GM23248 (cell line): ENCODE measurements at places on chromosomes 16 and 17. TPM values are rescaled to one million over a fixed set of nuclear protein-coding genes. Genes with fewer than 3 reads are reported as not detected.

Gene TUBG2
- total RNA-seq: 12.1 and 14.4 TPM in 2 replicates

- H3K36me3 ChIP-seq: peaks cover 21% of the 10 kb centered on the region
- H3K27ac ChIP-seq: no peak overlapping the region
- no peak for DNase-seq
- H3K4me3 ChIP-seq: no peak overlapping the region
Measured at GRCh38 chr17:28363776-28364650, 986 bp downstream of the SEBOX start.

DNA sequence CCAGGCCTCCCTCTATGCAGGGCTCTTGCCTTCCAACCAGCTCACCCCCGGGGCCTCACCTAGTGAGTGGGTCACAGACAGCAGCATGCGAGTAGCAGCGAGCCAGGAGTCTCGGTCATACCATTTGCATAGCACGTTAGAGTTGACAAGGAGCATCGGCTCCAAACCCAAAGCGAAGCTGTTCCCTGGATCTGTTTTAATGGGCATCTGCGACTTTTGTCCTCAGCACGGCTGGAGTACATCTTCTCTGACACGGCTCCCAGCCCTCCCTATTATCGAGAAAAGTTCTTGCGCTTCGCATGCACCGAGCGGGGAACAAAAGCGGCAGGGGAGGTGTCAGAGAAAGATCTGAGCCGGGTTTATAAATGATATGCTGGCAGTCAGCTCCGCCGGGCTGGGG lies 253.3 kb downstream of the MAF start:
- H3K27ac ChIP-seq: no peak overlapping the region
- H3K27me3 ChIP-seq: no peaks in the 10 kb centered on the region
- H3K4me3 ChIP-seq: no peak overlapping the region
- no peaks in the 10 kb centered on the region for H3K36me3 ChIP-seq

GRCh38 chr16:8935989-8936388 lies 27.7 kb downstream of the USP7 start:
- no peak overlapping the region for H3K4me3 ChIP-seq
- no peak overlapping the region for H3K27ac ChIP-seq
- peaks cover 4% of the 10 kb centered on the region for H3K4me1 ChIP-seq
- H3K36me3 ChIP-seq: no peaks in the 10 kb centered on the region
- DNase-seq: no peak

DNA sequence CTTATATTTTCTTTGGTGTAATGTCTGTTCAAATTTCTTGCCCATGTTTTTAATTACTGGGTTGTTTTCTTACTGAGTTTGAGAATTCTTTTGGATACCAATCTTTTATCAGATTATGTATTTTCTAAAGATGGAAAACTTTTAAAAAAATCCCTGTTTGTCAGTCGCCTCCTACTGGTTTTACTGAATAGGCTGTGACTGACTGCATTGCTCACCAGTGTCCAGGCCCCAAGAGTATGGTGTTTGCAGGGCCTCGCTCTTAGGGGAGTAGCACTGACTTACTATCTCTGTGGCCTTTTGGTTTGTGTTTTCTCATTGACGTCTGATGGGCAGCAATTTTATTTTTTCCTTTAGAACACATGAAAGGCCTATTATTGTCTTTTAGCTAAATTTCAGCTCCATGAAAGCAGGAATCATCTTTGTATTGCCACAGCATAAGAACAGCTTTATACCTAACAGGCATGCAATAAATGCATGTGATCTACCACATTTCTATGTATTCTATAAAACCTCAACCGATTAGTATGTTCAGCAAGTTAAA lies 188.4 kb downstream of the AATF start:
- no peaks in the 10 kb centered on the region for H3K36me3 ChIP-seq
- no peaks in the 10 kb centered on the region for H3K4me1 ChIP-seq
- no peaks in the 10 kb centered on the region for H3K27me3 ChIP-seq
- DNase-seq: no peak

GRCh38 chr17:41404024-41404671 lies 6.7 kb upstream of the KRT31 start:
- 0 out of 2 replicates have a peak overlapping the region, but pooled peaks have one; percentile 5 for H3K4me3 ChIP-seq
- H3K4me1 ChIP-seq: peaks cover 30% of the 10 kb centered on the region

GRCh38 chr17:6244253-6244652 lies 174.1 kb downstream of the WSCD1 start:
- no peaks in the 10 kb centered on the region for H3K36me3 ChIP-seq
- H3K27me3 ChIP-seq: no peaks in the 10 kb centered on the region; the same call in 1 of the 2 replicates
- H3K4me3 ChIP-seq: no peak overlapping the region
- H3K27ac ChIP-seq: no peak overlapping the region

DNA sequence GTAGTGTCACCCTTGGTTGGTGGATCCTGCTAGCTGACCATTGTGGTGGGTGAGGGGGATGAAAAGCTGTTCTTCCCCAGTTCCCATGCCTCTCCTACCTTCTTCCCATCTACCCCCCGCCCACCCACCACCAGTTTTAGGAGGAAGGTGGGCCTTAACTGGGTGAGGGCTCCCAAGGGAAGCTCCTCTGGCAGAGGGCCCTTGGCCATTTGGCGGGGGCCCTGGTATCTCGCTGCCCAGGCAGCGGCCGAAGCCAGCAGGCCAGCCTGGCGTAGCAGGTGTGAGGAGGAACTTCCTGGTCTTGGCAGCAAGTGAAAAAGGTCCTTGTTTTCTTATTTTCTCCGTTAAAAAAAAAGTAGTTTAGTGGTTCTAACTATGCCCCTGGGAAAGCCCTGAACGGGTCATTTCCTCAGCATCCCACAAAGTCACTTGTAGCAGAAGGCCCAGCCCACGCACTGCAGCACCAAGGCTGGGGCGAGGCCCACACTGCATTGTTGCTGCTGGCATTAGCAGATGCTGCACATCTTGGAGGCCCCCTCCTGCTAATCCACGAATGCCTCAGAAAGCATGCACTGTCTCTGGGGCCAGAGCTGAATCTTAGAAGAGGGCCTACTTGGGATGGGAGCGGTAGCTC lies 72.5 kb downstream of the MPRIP start:
- H3K4me1 ChIP-seq: peaks cover 22% of the 10 kb centered on the region
- H3K27ac ChIP-seq: peak overlapping the region; percentile 25; the same call in 1 of the 2 replicates
- no peak overlapping the region for H3K4me3 ChIP-seq
- no peaks in the 10 kb centered on the region for H3K27me3 ChIP-seq
- DNase-seq: peak; percentile 56

- no peaks in the 10 kb centered on the region for H3K36me3 ChIP-seq
- H3K27ac ChIP-seq: no peak overlapping the region
- H3K27me3 ChIP-seq: no peaks in the 10 kb centered on the region
- H3K4me1 ChIP-seq: peaks cover 7% of the 10 kb centered on the region; the same call in 1 of the 2 replicates
- no peak overlapping the region for H3K4me3 ChIP-seq
- DNase-seq: peak; percentile 14
Measured at GRCh38 chr17:62172492-62173291, 107.6 kb upstream of the MED13 start.

Gene CIITA
- under 0.01 TPM in 1 of 2 replicates, not detected in the other for total RNA-seq

DNA sequence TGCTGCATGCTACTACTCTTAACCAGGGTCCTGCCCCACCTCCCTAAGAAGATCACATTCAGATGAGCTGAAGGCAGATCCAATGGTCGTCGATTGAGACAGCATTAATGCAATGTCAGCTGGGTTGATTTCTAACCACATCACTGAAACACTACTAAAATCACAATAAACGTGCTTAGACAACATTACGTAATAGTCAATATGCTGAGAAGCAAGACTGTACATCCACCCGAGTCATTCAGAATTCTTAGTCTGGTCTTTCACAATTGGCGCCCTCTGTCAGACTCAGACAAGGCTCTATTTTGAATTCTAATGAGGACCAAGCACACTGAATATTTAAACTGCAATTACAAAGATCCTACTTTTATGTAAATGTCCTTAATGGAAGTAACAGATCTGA lies 205.2 kb downstream of the STX8 start:
- peak overlapping the region; percentile 92 for H3K27ac ChIP-seq
- H3K4me1 ChIP-seq: peaks cover 18% of the 10 kb centered on the region
- H3K4me3 ChIP-seq: peak overlapping the region; percentile 42
- no peaks in the 10 kb centered on the region for H3K27me3 ChIP-seq

Gene C17orf50
- not detected in 2 replicates for total RNA-seq

DNA sequence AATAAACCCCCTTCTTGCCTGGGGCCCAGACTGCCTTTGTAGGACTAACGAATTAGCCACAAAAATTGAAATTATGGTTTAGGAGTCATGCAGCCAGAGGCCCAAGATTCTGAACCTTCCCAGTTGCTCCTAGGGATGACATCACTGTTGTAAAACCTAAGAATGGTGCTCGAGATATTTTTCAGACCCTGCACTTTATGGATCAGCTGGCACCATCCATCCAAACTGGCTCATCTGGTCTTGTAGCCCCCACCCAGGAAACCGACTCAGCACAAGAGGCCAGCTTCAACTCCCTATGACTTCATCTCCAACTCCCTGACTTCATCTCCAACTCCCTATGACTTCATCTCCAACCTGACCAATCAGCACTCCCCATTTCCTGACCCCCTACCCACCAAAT lies 10.9 kb upstream of the EVPL start:
- H3K27ac ChIP-seq: no peak overlapping the region
- no peaks in the 10 kb centered on the region for H3K27me3 ChIP-seq
- peaks cover 23% of the 10 kb centered on the region for H3K36me3 ChIP-seq
- no peak for DNase-seq
- H3K4me1 ChIP-seq: no peaks in the 10 kb centered on the region

GRCh38 chr16:13136901-13137300 lies 235.5 kb downstream of the SHISA9 start:
- no peak overlapping the region for H3K4me3 ChIP-seq
- no peaks in the 10 kb centered on the region for H3K27me3 ChIP-seq
- DNase-seq: no peak
- H3K27ac ChIP-seq: no peak overlapping the region
- H3K36me3 ChIP-seq: no peaks in the 10 kb centered on the region

DNA sequence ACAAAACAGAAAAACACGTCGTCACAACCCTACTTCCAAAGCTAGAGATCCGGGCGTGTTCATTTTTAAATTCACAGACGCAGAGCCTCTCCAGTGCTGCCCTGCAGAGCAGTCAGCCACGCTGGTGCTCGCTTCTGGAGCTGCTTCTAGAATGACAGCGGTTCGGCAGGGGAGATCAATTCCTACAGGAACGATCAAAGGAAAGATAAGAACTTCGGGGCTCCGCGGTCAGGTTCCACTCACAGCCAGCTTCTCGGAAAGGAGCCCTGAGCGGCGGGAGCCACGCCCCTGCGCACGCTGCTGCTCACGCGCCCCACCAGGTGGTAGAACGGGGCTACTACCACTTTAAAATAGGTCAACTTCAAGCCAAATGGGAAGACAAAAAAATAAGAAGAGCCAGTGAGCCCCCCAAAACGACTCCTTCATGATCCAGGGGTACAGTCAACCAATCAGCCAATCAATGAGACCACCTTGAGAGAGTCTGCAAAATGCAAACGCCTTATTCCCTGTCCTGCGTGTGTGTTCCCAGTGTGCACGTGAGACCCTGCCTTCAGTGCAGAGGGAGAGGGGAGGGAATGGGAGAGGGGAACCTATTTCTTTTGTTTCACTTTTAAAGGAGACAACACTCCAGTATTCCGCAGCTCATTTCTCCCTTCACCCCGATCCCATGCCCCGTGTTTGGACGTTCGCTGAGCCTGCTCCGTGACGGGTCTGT lies 209.7 kb downstream of the RBFOX3 start:
- H3K36me3 ChIP-seq: no peaks in the 10 kb centered on the region
- H3K4me1 ChIP-seq: no peaks in the 10 kb centered on the region
- no peak overlapping the region for H3K27ac ChIP-seq
- DNase-seq: peak; percentile 75

GRCh38 chr17:66960613-66961012 lies 3.9 kb upstream of the CACNG4 start:
- peaks cover 52% of the 10 kb centered on the region for H3K27me3 ChIP-seq
- H3K4me1 ChIP-seq: no peaks in the 10 kb centered on the region
- no peak for DNase-seq
- no peak overlapping the region for H3K4me3 ChIP-seq

- peak; percentile 9 for DNase-seq
- H3K4me1 ChIP-seq: peaks cover 25% of the 10 kb centered on the region
- no peak overlapping the region for H3K27ac ChIP-seq
- no peaks in the 10 kb centered on the region for H3K27me3 ChIP-seq
- peaks cover 6% of the 10 kb centered on the region; the same call in 1 of the 2 replicates for H3K36me3 ChIP-seq
- H3K4me3 ChIP-seq: no peak overlapping the region
Measured at GRCh38 chr16:22073350-22073749, 19.0 kb upstream of the VWA3A start.
